Activated naive CD4-positive, alpha-beta T cell (primary cell): ENCODE measurements at places on chromosomes 5 and 9.

GRCh38 chr5:68950930-68951329 lies 142.9 kb upstream of the SLC30A5 start:
- DNase-seq, result no peak

DNA sequence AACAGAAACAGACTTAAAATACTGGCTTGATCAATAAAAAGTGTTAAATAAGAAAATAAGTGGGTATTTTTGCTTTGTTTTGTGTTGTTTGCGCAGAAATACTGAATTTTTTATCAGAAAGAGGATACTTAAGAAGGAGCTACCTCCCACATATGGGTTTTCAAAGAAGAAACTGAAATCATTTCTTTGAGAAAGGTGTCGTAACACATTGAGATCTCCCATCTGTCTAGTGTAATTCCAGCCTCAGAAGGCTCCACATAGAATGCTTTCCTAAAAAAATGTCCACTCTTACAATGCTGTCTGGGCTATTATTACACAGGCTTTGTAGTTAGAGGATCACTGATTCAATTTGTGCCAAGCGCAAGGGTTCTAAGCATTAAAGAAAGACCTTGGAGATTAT lies 226.2 kb downstream of the EPB41L4A start:
- no peak for DNase-seq

GRCh38 chr5:77167695-77168121 lies 42.8 kb upstream of the PDE8B start:
- DNase-seq, result no peak

DNA sequence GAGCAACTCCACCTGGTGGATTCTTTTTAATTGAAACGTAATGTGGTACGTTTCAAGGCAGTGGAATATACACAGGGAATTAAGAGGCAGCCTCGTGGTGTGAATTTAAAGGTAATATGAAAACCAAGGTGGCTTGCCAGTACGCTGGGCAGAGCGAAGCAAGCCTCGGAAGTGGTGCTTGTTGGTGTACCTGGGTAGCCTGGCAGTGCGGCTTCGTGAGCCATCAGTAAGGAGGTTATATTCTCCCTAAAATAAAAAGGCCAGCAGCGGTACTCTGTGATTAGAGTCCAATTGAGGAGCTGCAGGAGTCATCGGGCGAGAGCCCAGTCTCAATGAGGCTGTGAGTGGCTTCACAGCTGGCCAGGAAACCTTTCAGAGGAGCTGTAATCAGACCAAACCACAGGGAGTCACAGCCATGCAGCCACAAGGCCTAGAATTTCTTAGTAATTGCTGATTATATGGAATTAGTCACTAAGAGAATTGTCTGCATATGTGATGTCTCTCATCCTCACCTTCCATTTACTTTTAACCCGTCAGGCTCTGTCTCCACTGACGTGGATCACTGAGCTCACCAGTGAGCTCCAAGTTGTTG lies 57.7 kb downstream of the DCP2 start:
- no peak for DNase-seq

- no peak for DNase-seq
Measured at GRCh38 chr9:27078685-27079084, 30.3 kb upstream of the TEK start.

DNA sequence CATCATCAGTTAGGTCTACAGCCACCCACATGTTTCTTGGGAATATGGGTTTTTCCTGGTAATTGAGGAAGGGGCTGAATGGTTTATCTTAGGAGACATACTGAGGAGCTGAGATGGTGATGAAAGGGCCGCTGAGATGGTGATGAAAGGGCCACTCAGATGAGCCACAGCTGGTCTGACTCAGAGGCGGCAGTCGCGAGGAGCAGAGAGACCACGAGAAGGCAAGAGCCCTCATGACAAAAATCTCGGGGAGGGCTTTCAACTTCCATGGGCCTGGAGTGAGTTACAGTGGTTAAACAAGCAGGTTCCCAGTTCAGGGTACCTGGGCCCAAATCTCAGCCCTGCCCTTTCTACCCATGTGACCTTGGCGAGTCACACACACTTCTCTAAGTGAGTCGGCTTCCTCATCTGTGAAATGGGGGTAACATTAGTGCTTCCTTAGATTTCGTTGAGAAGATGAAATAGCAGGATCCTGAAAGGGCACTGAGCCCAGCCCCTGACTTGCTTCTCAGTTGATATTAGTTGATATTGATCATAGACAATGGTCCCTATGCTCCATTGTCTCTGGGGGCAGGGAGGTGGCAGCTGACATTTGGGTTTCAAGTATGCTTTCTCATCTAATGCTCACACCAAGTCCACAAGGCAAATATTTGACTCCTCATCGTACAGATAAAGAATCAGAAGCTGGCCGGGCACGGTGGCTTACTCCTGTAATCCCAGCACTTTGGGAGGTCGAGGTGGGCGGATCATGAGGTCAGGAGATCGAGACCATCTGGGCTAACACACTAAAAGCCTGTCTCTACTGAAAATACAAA lies 169.5 kb downstream of the RGS3 start:
- no peak for DNase-seq

DNA sequence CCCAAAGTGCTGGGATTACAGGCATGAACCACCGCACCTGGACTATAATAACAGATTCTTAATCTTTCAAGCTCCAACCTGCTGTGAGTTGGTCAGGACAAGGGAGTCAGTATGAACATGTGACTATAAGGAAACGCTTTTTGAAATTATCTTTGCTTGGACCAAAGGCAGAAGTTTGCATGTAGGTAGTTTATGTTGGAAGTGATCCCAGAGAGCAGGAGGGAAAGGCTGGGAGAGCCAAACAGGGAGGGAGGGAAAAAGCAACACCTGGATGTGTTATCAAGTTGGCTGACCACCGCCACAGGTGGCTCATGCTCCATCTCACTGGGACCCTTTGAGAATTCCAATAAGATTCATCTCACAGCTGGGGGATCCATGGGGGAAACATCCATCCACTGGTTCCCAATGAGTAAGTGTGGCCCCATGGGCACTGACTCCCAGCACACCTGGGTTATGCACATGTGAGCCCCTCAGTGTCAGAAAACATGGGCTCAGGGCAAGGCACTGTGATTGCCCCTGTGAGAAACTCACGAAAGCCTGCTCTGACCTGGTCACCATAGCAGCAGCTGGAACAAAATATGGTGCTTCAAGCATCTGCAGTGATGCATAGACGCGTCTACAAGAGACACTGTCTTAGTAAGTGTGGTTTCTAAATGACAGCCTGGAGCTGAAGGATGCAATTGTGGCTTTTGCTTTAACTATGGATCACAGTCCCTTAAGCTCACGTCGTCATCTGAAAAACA lies 62.1 kb downstream of the ARSB start:
- no peak for DNase-seq

- DNase-seq, result no peak
Measured at GRCh38 chr5:26259081-26259480, 779.3 kb downstream of the CDH9 start.

GRCh38 chr5:81202655-81203054 lies 30.5 kb upstream of the CKMT2 start:
- DNase-seq, result no peak

DNA sequence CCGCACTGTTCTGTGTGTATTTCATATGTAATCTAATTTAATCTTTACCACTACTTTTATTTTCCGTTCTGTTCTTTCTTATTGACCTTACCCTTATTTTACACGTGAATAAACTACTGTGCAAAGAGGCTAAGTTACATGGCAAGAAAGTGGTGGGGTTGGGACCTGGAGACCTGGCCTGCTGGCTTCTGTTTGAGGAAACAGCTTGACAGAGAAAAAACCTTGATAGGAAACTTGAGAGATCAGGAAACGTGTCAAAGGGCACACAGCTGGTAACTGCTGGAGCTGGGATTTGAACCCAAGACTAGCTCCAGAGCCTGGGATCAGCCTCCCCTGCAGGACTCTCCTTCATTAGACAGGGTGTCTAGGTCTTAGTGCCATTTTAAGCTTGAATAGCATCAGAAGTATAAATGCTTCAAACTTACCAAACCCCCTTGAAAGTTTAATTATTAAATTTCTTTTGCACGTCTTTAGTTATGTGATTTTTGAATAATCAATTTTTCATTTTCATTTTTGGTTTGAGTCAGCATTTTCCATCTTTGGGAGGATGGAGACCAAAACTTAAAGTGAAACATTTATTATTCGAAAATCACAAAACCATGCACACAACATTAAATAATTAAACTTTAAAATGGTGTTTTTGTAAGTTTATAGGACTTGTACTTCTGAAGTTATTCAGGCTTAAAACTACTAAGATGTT lies 129.5 kb downstream of the RGS3 start:
- no peak for DNase-seq

GRCh38 chr9:976943-977837 lies 735 bp downstream of the DMRT3 start:
- no peak for DNase-seq

- DNase-seq, result no peak
Measured at GRCh38 chr9:71830929-71831328, 62.6 kb upstream of the CEMIP2 start.

- no peak for DNase-seq
Measured at GRCh38 chr5:113058269-113058668, 81.7 kb downstream of the DCP2 start.

DNA sequence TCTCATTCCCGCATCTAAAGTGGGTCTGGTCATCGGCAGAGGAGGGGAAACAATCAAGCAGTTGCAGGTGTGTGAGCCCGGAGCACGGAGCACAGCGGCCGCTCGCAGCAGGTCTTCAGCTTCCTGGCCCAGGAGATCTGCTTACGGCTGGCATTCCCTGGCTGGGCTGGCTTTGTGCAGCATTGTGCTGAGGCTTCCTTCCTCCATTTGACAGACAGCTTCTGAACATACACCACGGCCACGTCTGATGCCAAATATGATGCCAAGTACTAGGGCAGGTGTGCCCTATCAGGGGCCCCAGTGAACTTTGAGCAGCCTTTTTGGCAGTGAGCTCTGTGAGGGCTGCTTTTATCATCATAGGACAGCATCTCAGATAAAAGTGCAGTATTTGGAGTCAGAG lies 37.1 kb downstream of the FUBP3 start:
- DNase-seq, result no peak

GRCh38 chr9:92289708-92290390 lies 3.6 kb downstream of the IARS1 start:
- no peak for DNase-seq

DNA sequence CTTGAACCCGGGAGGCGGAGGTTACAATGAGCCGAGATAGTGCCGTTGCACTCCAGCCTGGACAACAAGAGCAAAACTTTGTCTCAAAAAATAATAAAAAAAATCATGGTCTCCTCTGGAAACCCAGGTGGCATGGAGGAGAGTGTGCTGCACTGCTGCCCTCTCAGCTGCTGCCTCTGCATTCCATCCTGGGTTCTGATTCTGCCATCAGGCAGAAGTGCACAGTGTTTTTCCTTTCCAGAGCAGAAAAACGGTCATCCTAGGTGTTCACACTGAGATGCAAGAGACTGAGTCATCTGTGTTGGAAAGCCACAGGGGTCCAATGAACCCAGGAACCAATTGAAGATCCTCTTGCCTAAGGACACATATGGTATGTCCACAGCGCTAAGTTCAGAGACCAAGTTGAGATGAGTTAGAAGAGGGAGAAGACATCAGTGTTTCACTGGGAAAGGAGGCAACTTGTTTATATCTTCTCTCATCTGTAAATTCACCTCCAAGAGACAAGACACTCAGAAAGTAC lies 88.8 kb upstream of the DMRT1 start:
- DNase-seq, result no peak

- DNase-seq, result no peak
Measured at GRCh38 chr5:11609570-11610303, 294.5 kb downstream of the CTNND2 start.

DNA sequence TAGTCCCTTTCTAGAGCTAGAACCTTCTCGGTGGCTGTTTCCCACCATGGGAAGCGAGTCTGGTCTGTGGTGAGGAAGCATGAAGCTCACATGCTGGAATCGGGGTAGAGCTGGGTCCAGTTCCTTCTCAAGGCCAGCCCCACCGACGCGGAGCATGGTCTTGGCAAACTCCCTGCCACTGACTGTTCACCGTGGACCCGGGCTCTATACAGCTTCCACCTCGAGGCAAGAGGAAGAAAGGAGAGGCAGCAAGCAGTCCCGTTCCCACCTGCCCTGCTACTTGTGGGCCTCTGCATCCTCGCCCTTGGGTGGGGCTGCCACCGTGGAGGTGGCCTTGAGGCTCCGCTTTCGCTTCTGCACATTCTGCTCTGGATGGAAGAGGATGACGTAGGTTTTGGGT lies 13.7 kb downstream of the GRM6 start:
- no peak for DNase-seq

GRCh38 chr5:125006011-125006685 lies 259.7 kb upstream of the ZNF608 start:
- no peak for DNase-seq

DNA sequence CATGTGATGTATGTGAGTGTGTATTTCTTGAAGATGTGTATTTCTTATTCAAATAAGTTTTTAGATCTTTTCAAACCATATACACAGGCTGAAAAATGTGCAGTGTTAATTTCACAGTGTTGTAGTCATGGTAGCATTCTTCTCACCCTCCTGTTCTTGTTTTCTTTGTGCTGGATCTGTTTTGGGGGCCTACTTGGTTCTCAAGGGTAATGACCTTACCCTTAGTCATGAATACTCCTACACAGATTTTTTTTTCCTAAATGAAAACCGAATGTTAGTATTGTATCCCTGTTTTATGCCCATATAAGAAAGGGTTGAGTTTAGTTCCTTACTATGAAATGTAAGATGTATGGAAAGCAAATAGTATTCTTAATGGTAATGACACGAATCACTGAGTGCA lies 88.0 kb downstream of the SLC44A1 start:
- no peak for DNase-seq

GRCh38 chr5:112529525-112529924 lies 110.4 kb upstream of the EPB41L4A start:
- no peak for DNase-seq

GRCh38 chr5:146642410-146642809 lies 126.4 kb upstream of the GPR151 start:
- no peak for DNase-seq

- DNase-seq, result no peak
Measured at GRCh38 chr9:2286825-2287455, 271.8 kb downstream of the SMARCA2 start.

- no peak for DNase-seq
Measured at GRCh38 chr9:27715651-27716050, 142.4 kb upstream of the C9orf72 start.
